ENCODE measurements at places on chromosomes 13 and 19.

DNA sequence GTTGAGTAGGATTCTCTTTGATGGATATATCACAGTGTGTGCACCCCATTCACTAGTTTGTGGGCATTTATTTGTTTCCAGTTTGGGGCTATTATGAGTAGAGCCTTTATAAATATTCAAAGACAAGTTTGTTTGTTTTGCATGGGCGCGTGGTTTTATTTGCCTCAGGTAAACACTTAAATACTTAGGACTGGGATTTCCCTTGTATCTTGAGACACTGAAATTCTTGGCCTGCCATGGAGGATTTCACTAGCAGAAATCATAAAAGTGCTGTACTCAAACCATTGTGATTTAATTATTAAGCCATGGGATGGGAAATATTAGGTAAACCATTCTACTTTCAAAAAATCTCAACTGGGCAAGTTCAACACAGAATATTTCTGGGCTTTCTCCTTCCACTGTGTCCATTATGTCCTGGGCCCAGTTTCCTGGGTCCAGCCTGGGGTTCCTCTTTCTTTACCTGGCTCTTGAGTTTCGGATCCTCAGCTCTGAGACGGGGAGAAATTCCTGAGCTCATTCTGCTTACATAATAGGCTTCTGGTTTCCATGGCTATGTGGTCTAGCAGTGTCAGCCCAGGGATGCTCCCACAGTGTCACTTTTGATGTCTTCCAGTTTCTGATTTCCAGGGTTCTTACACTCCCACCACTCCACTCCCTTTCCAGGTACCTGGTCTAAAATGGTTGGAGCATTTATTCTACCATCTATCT lies 14.4 kb downstream of the MYO16 start:
- no peak for DNase-seq

DNA sequence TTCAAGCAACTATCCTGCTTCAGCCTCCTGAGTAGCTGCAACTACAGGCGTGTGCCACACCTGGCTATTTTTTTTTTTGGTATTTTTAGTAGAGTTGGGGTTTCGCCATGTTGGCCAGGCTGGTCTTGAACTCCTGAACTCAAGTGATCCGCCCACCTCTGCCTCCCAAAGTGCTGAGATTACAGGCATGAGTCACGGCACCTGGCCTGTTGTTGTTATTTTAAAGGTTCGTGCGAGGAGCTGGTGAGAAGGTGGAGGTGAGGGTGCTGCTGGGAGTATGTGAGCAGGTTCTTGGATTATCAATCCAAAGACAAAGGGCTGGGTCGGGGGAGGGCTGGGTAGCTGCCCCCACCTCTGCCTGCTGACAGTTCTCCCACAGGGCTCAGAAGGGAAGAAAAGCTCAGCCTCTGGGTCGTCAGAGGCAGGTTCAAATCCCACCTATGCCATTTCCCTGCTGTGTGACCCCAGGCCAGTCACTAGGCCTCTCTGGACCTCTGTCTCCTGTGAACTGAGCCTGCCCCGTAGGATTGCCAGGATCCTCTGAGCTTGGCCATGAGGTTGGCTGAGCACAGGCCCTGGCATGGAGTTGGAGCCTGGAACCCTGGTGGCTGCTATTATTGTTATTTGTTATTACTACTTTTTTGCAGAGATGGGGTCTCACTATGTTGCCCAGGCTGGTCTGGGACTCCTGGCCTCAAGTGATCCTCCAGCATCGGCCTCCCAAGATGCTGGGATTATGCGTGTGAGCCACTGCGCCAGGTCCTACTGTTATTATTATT lies 1.5 kb downstream of the CKM start:
- DNase-seq: no peak

- no peak for DNase-seq
These were observed 20.8 kb downstream of the C13orf46 start for GRCh38 chr13:113952983-113953520.

- no peak for DNase-seq
These were observed 92.3 kb upstream of the ANKRD10 start for GRCh38 chr13:111007209-111007608.

DNA sequence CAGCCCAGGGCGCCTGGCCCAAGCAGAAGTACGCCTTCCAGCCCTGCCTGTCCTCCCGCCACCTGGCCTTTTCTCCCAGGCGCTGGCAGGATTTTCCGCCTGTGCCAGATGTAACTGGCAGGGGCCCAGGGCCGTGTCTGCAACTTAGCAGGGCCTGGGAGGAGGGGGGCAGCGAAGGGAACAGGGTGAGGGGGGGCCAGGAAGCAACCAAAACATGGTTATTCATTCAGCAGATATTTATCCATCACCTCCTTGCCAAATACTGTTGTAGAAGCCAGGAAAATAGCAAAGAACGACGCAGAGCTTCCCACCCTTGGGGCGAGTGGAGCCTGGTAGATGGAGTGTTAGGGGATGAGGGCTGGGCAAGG lies 5.6 kb downstream of the TLE6 start:
- no peak for DNase-seq

All from activated CD8-positive, alpha-beta memory T cell treated with anti-CD3 and anti-CD28 coated beads for 48 hours (primary cell).